ENCODE measurements at places on chromosomes 12 and 14. TPM values are rescaled to one million over a fixed set of nuclear protein-coding genes. Genes with fewer than 3 reads are reported as not detected.

DNA sequence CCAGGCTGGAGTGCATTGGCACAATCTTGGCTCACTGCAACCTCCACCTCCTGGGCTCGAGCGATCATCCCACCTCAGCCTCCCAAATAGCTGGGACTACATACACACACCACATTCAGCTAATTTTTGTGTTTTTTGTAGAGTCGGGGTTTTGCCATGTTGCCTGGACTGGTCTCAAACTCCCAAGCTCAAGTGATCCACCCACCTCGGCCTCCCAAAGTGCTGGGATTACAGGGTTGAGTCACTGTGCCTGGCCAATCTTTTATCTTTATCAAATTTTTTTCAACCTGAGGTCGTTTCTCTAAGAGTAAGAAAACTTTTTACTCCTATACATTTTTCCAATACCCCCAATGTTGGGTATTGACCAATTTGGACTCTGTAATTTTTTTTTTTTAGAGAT, 40.0 kb upstream of the NAP1L1 start:
- DNase-seq: no peak

- no peak for DNase-seq
Observed at GRCh38 chr12:124248941-124249825, 45.7 kb upstream of the RFLNA start.

GRCh38 chr14:58979325-58979724, 209.1 kb upstream of the DAAM1 start:
- no peak for DNase-seq

DNA sequence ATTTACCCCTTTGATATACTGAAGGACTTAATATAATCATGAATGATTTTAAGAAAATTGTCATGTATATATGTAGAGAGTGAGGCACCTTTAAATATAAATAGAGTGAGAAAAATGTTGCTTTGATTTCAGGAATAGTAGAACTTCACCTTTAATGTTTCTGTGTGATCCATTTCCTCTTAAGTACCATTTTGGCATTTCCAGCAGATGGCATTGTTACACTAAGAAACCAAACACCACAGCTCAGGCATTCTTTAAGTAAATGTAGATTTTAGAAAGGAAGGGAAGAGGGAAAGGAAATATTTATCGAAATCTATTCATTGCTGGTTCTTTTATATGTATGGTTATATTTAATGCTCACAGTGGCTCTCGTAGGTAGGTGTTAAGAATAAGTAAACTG, 556.7 kb upstream of the FBXO33 start:
- no peak for DNase-seq

GRCh38 chr12:112294793-112295192, 87.4 kb downstream of the HECTD4 start:
- DNase-seq: no peak

- no peak for DNase-seq
Observed at GRCh38 chr12:112219195-112219594, 93.8 kb downstream of the TRAFD1 start.

- no peak for DNase-seq
Observed at GRCh38 chr14:96949594-96949993, 152.4 kb downstream of the VRK1 start.

GRCh38 chr14:102729268-102729667, 48.0 kb upstream of the TRAF3 start:
- DNase-seq: no peak

DNA sequence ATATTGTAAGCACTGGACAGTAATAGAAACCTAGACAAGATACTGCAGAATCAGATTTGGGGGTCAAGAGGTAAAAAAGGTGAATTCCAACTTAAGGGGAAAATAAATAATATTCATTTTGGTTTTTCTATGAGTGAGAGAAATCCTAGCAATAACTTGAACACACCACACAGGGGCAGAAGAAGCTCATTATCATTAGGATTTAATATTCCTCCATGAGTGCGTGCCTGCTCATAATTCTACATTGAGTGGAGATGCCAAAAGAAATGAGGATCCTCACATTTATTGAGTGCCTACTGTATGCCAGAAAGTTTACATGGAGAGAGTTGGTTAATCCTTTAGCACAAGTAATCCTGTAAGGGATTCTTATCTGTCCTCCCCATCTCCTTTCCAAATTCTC, 40.5 kb upstream of the C14orf132 start:
- peak; percentile 1 for DNase-seq

GRCh38 chr14:85895603-85896002, 365.7 kb downstream of the FLRT2 start:
- DNase-seq: no peak

DNA sequence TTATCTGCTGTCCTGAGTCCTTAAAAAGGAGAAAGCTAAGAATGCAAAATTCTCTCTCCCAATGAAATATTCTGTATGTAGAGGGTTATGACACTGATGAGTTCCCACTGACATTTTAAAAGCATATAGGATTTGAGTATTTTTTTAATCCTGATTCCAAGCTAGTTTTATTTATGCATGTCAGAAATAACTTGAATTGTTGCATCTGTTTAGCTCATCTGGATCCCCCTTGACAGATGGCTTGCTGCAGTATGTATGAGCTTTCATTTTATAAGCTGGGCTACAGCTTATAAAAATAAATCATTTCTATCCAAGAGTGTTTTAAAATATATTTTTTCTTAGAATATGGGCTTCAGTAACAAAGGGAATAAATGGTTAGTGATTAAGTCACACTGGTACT, 495.3 kb downstream of the NELL2 start:
- DNase-seq: no peak

GRCh38 chr12:25616286-25616685, 63.2 kb upstream of the LMNTD1 start:
- DNase-seq: no peak

GRCh38 chr14:23864259-23864658, 89.3 kb upstream of the DHRS4 start:
- DNase-seq: no peak

DNA sequence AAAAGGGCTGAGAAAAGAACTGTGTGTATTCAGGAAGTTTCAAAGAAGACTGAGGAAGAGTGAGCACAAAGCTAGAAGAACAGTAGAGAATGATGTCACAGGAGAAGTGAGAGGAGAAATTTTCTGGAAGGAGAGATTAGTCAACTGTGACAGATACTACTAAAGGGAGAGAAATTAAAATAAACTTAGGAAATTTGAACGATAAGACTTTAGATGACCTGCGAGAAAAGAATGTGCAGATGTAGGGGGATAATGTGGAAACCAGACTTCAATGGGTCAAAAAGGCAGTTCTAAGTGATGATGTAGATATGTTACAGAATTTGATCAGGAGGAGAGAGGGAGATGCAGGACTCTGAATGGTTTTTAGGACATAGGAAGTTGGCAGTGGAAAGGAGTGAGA, 287.4 kb downstream of the SYT1 start:
- no peak for DNase-seq

GRCh38 chr14:103198131-103199105, 75.2 kb downstream of the TNFAIP2 start:
- no peak for DNase-seq

- no peak for DNase-seq
Observed at GRCh38 chr14:32134448-32135097, 57.5 kb downstream of the ARHGAP5 start.

GRCh38 chr12:18576104-18576626, 161.6 kb downstream of the PLCZ1 start:
- DNase-seq: no peak

DNA sequence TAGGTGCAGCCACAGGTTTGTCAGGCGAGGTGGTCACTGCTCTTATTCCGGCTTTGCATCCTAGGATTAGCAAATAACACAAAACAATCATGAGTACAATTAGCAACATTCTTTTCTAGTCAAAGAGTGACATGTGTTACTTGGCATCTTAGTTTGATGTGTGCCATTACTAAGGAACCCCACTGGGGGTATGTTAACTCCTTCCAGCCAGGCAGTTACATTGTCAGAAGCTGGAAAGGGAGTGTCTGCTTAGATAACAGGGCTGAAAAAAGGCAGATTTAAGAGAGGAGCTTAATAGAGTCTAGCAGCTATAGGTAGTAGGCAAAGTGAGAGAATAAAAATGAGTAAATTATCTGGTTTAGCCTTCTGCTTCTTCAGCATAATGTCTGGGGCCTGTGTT, 30.5 kb upstream of the METAP2 start:
- DNase-seq: no peak

DNA sequence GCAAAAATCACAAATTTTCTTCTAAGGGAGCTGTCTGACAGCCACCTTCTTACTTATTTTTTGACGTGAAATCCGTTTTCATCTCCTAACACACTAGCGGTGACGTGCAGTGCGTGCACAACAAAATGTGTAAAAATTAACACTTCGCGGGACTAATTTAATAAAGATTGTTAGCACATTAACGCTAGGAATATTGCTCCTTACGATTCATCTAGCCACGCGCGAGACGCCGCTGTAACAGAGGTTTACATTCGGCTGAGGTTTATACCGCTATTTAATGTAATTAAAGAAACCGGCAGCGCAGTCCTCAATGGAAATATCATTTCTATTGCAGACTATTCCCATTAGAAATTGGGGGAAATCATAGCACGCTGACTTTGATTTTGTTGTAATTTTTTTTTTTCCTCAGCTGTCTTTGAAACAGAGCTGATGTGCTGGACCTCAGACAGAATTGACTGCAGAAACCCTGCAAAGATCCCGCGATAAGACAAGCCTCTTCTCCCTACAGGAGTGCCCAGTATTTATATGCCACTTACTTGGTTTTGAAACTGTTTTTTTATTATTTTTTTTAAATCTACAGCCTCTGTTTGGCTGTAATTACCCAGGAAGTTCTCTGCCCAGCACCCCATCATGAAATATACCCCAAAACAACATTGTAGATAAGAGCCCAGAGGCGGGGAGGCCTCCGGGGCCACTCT, 31.2 kb downstream of the BCL11B start:
- DNase-seq: no peak

GRCh38 chr14:88518592-88519512, 36.0 kb downstream of the PTPN21 start:
- no peak for DNase-seq

DNA sequence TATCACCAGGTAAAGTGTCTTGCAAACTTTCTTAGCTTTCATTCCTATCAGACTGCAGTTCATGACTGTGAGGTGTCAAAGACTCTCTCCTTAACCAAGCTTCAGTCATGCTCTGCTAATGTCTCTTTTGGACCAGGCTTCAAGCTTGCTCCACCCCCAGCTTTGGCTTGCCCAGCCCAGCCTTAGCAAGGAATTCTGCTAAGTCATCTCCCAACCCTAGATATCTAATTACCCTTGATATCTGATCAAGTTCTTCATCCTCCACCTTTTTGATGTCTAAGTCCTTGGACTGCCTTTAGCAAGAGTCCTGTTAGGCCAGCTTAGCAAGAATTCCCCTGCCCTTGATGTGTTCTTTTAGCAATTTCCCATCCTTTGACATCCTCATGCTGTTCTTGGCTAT, 108.9 kb upstream of the FGD4 start:
- DNase-seq: no peak

DNA sequence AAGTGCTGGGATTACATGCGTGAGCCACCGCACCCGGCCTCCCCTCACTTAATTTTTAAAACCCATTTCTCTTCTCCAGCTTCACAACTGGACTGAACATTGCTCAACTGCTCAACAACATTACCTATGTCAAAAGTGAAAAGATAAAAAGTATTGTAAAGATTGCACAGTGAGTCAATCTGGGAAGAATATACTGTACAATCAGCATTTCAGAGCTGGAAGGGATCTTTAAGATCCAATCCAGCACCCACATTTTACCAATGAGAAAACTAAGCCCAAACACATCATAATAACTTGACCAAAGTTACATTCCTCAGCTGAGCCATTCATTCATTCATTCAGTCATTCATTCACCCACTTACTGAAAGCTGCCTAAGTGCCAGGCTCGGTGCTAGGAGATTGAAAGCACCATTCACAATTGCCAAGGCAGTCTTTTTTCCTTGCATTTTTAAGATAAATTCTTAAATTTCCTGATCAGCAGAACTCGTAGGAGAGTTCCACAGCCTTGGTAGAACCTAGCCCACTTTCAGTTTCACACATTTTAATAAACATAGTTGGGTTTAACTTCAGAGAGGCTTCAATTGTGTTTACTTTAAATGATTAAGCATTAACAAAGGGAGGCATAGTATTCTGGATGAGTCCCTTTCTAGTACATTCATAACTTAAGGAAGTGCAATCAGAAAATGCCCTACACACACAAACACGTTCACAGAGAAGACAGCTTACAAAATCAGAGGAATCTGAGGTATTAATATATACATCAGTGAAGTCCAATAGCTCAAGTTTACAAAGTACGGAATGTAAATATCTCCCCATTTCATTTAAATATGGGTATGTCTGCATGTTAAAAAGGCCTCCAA, 3.0 kb downstream of the GALNT4 start:
- DNase-seq: no peak

GRCh38 chr14:50862036-50862570, 9.8 kb upstream of the ABHD12B start:
- no peak for DNase-seq

GRCh38 chr14:69620211-69620611, 8.8 kb downstream of the SUSD6 start:
- no peak for DNase-seq

DNA sequence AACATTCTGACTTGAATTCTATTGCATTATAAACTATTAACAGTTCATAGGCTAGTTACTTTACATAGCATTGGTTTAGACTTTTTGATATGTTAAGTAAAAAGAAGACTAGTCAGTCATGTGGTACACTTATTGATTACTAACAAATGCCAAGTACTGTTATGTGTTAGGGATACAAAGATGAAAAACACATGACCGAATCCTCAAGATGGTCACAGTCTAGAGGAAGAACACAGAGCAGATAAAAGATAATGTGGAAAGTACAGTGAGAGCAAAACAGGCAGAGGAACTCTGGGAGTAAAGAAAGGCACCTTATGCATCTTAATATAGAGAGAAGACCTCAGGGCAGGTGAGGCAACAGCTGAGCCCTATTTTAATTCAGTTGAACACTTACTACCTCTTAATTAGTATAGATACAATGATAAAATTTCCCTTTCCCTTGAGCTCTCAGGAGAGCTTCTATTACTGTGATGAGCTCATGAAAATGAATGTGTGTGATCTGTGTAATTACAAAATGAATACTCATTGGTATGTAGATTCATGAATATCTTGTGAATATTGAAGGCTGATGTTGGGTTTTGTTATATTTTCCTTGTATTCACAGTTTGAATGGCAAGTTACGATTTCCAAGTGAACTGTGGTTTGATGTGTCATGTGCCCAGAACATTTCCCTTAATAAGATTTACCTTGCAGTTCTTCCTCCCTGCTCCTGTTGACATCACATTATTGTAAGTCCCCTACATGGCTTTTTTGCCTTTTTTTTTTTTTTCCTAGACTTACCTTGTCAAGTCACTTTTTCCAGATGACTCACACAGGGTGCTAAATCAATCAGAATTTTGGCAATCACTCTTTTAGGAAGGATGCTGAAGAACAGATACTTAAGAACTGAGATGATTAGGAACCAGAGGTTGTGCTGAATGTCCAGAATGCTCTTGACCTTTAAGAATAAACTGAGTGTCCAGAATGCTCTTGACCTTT, 29.5 kb upstream of the MSRB3 start:
- DNase-seq: no peak

GRCh38 chr12:123231931-123232330, 1.0 kb downstream of the MPHOSPH9 start:
- no peak for DNase-seq

GRCh38 chr12:29023436-29024076, 125.5 kb upstream of the FAR2 start:
- no peak for DNase-seq

The DIO3 gene
- not detected for total RNA-seq

The KRT72 gene
- 82.2 TPM for total RNA-seq

The DRAM1 gene
- 1.6 TPM for total RNA-seq

The MYRFL gene
- not detected for total RNA-seq

The SERPINA10 gene
- not detected for total RNA-seq

The PDE3A gene
- not detected for total RNA-seq

The SMCO3 gene
- not detected for total RNA-seq

The BDKRB1 gene
- total RNA-seq: not detected

The MUCL1 gene
- total RNA-seq: not detected

The FAIM2 gene
- total RNA-seq: not detected

The ENDOU gene
- not detected for total RNA-seq

The CLEC2B gene
- total RNA-seq: 155 TPM

All from CD4-positive, alpha-beta T cell (primary cell).